ENCODE measurements at places on chromosomes 16 and 17.

DNA sequence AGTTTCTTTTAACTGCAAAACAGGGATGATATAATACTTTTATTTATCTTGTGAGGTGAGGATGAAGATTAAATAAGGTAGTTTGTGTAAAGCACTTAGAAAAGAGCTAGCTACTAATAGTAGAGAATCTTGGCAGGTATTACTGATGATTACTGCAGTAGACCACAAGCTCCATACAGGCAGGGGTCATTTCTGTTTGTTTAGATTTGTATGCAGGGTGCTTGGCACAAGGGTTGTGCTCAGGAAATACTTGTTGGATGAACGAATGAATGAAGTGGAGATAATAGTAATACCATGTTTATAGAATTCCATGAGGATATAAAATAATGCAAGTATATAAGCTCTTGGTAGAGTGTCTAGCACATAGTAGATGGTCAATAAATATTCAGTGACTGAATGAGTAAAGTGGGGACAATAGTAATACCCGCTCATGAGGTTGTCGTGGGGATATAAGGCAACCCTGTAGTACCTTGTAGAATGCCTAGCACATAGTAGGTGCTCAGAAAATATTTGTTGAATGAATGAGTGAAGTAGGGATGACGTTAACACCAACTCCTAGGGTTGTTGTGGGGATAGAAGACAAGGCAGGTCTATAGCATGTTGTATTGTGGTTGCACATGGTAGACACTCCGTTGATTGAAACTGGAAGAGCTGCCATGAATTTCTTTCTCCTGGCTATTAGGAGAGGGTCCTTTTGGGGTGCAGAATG lies 83.0 kb downstream of the ABCC1 start:
- DNase-seq = no peak

DNA sequence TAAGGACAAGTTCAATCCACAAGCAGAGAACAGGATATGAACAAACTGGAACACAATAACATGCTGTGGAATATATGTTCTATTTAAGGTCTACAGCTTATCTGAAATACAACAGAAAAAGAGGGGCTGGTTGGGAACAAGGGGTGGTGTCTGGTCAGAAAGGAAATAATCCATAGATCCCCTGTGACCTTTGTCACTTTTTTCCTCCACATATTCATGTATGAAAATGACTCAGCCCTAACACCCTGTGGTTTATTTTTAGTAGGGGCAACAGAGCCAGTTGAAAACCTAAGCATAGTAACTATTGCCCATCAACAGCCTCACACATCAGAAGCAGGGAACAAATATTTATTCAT lies 12.3 kb upstream of the SPAG9 start:
- no peak for DNase-seq

DNA sequence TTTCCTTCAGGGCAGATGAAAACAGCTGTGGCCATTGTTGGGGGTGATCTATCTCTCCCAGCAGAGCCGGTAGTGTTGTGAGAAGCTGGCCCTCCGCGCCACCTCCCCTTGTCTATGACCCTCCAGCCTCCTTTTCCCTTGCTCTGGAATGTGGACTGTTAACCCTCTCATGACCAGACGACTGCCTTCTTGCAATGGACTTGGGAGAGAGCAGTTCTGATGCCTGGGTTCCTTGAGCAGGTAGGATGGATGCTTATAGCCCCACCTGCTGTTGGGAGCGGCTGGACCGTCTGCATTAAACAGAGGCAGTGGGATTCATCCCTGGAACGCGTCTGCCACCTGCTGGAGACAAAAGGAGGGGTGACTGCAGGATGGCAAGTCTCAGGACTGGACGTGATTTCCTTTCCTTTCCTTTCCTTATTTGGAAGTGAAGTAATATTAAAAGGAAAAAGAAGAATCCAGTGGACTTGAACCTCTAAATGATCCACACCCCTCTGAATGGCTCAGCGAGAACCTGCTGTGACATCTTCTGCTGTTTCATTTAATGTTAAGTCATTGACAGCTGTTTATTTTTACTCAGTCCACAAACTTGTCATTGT lies 1.8 kb upstream of the SOST start:
- peak; percentile 85 for DNase-seq

- no peak for DNase-seq
These were observed 8.8 kb downstream of the RUNDC1 start for GRCh38 chr17:42989141-42989540.

DNA sequence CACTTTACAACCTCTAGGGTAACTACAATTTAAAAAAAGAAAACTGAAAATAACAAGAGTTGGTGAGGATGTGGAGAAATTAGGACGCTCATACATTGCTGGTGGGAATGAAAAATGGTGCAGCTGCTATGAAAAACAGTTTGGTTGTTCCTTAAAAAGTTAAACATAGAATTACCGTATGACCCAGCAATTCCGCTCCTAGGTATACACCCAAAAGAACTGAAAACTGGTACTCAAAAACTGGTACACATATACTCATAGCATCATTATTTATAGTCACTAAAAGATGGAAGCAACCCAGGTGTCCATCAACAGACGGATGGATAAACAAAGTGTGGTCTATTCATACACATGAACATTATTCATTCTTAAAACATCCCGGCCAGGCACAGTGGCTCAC lies 42.9 kb upstream of the DNAH17 start:
- DNase-seq = no peak

- no peak for DNase-seq
These were observed 11.0 kb downstream of the P3H4 start for GRCh38 chr17:41800601-41801373.

Data from CD4-positive, alpha-beta T cell treated with Interferon alpha-2 for 1 hour (primary cell).